ENCODE measurements at places on chromosomes 6 and 20. TPM values are rescaled to one million over a fixed set of nuclear protein-coding genes. Genes with fewer than 3 reads are reported as not detected.

- no peak for DNase-seq
Measured at GRCh38 chr6:49001856-49002541, 461.1 kb downstream of the MMUT start.

GRCh38 chr20:47501116-47501481, 588 bp upstream of the NCOA3 start:
- no peak for DNase-seq

GRCh38 chr6:155418017-155418761, 37.5 kb downstream of the NOX3 start:
- DNase-seq = peak; percentile 49

DNA sequence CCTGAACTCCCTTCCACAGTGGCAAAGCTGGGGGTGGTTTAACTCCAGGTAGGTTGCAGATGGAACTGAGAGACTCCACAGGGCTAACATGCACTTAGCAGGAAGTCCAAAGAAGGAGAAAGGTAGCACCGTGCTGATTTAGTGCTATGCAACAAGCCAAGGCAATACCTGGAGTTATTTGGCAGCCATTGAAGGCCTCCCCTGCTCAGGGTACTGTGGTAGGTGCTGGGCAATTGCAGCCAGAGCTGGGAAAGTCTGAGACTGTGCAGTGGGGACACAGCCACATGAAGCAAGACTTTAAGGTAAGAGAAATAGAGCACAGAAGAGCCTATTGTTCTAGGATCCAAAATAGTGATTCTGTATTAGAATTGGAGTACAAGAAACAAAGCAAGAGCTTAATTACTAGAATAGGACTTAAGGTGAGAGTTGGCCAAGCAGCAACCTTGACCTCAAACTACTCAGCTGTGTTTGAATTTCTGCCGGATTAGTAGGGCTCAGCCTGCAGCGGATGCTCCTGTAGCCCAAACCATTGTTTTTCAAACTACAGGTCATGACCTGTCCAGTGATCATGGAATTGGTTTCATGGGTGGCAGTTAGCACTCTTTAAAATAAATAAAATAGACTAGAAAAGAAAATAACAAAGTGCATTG, 80.8 kb upstream of the STMND1 start:
- DNase-seq = no peak

PI16 gene
- total RNA-seq = not detected

GRCh38 chr6:36361071-36361470, 24.4 kb upstream of the BNIP5 start:
- DNase-seq = no peak

- DNase-seq = no peak
Measured at GRCh38 chr6:118122801-118123200, 215.7 kb downstream of the SLC35F1 start.

MAFB gene
- total RNA-seq = 2.3 TPM

- DNase-seq = no peak
Measured at GRCh38 chr20:19815553-19815991, 57.5 kb downstream of the RIN2 start.

DNA sequence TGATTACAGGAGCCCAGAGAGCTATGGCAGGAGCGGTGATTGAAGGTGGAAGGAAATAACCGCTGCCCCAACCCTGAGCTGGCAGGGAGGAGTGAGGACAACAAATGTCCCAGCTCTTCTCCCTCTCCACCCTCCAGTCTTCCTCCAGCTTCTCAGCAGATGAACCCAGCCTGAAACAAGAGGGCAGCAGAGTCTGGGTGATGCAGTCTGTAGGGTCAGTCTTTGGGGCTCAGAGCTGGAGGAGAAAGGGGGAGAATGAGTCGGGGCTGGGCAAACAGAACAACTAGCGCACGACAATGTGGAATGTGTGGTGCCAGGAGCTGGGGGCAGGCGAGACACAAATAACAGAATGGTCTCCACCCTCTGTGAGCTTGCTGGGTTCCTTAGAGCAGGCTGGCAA, 4.5 kb upstream of the GUCA1A start:
- no peak for DNase-seq

- no peak for DNase-seq
Measured at GRCh38 chr6:134515986-134516385, 198.1 kb upstream of the SGK1 start.

PROKR2 gene
- not detected for total RNA-seq

All from activated T-helper 1 cell treated with anti-CD3 and anti-CD28 coated beads, Interleukin-12 subunit alpha, Interleukin-12 subunit beta, Interleukin-2, Interleukin-4 antibody, amounts not matched to agents 30 ng/mL and 10 ng/mL and 1 ng/mL, durations not matched to agents 14 hours and 24 hours and 36 hours (primary cell).